ENCODE measurements at places on chromosomes 3 and 15.

- peak; percentile 36 for DNase-seq
These were observed 844.7 kb downstream of the DIPK2A start for GRCh38 chr3:144816323-144816722.

DNA sequence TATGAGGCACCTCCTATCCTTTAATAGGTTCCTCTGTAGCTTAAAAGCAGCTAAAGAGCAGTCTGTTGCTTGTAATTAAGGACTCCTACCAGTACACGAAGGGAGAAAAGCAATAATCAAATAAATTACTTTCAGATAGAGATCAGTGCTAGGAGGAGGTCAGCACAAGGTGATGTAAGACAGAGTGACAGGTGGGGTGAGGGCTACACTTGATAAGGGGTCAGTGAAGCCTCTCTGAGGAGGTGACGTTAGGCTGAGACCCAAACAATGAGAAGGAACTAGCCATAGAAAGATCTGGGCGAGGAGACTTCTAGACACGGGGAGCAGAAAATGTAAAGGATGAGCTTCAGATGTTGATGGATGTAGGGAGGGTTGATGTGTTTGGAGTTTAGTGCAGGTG, 57.7 kb upstream of the BLM start:
- no peak for DNase-seq

DNA sequence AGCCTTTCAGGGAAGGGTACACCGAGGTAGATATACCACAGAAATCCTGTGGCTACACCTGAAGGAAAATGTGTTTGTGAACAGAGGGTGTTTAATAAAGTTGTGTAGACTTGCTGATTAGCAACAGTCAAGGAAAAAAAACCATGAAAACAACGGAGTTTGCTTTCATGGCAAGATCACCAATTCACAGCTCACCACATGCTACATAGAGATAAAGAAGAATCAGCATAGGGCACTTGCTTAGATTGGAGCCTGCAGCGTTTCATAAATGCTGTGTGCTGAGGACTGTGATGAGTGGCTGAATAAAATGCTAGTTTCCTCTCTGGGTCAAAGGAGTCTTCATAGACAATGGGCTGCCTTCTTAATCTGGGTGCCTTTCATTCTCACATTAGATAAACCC, 257.6 kb downstream of the SLC9A9 start:
- no peak for DNase-seq

GRCh38 chr3:126083511-126083912, 412 bp downstream of the SLC41A3 start:
- peak; percentile 69 for DNase-seq

DNA sequence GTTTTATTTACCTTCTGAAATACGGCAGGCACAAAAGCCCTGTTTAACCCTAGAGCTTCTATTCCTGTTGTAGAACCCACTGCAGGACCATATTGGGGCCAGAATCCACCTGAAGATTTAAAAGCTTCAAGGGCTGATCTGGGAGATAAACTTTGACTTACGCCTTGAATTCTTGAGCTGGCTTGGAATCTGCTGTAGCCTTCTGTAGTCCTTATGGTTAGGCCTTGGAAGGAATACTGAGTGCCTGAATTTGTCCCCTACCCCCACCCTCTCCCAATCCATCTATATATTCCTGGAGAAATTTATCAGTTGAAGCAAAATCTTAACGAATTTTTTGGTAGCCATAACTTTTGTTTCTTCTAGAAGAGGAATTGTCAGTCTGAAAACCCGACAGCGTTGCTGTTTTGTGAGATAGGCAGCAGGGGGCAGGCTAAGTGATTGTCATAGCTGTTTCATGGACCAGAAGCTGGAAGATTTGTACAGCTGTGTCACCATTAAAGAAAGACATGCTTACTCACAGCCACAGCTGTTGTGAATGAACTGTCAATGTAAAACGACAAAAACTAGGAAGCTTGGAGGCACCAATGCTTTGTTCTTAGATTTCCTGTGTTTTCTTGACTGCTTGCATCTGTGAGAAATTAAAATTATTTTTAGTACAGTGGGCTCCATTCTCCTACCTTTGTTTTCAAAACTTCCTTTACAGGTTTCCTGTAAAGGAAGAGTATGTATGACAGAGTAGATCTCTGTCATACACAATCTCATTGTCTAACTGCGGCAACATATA, 12.8 kb downstream of the LXN start:
- DNase-seq = peak; percentile 43

- no peak for DNase-seq
These were observed 92.8 kb upstream of the MITF start for GRCh38 chr3:69646287-69647067.

GRCh38 chr3:170531657-170532335, 54.1 kb downstream of the SLC7A14 start:
- no peak for DNase-seq

DNA sequence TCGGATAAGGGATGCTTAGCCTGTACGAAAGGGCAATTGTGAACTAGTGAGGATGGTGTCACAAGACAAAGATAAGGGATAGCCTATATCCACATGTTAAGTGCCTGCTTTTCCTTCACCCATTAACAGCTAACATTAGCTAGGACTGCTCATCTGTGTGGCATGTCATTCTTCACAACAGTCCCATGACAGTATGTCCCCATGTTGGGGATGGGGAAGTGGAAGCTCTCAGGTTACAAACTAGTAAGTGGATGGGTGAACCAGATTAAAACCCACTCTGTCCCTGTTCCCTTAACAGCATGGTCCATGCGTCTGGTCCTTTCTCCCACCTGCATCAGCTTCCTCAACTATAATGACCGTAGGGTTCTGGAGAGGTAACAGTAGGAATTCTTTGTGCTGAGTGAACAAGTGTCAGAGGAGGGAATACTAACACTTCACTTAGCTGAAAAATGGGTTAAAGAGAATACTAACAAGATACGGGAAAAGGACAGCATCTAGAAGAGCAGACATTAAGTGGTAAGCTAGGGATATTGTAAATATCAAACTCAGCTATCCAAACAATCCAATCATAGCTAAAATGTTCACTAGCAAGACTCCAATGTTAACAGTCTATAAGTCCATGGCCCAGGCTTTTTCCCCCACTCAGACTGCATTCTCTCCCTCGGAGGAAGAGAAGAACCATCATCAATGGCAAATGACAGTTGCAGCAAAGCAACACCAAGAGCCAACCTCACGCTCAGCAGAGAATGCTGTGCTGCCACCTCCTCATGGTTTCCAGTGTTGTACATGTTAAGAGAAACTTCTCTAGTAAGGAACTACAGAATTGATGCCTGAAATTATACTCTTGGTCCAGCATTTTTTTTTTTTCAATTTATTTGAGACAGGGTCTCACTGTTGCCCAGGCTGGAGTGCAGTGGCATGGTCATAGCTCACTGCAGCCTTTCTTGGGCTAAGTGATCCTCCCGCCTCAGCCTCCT, 5.0 kb downstream of the RPLP1 start:
- no peak for DNase-seq

DNA sequence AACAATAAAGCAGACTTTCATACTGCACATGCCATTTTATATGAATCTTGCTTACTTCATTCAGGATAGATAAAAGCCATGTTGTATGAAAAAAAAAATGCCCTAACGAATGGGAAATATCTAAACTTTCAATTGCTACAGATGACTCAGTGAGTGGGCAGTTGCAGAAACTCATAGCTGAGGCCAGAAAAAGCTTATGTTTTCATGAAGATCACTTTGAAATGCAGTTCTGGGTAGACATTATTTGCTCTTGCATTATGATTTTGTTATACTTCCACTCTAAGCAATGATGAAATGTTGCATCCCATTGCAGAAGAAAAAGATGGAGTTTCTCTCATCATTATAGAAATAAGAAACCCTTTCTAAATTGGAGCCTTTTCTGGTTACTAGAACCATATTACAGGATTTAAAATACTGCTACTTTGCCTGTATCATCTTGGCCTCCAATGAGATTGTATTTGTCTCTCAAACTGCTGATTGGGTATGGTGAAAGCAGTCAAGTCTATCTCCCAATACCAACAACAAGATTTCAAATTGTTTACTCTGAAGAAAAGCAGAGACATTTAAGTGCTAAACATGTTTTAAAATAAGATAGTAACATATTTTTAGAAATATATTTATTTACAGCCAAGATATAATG, 17.0 kb downstream of the PEAK1 start:
- no peak for DNase-seq

GRCh38 chr15:95469496-95470000, 861.0 kb upstream of the NR2F2 start:
- no peak for DNase-seq

DNA sequence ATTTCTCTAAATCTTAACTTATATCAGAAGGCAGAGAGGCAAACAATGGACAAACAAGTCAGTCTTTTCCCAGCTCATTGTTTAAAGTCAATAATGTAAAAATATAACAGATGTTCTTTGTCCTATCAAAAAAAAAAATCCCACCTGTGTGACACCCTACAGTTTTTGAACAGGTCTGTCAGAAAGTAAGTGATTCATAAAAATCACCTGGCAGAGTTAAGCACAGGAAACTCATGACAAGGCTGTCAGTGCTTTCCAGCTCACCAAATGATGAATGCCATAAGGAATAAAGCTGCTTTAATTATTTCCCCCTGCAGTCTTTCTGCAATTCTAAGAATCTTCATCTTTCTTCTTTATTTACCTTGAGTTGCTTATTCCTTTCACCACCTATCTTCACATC, 30.3 kb downstream of the ROBO1 start:
- no peak for DNase-seq

DNA sequence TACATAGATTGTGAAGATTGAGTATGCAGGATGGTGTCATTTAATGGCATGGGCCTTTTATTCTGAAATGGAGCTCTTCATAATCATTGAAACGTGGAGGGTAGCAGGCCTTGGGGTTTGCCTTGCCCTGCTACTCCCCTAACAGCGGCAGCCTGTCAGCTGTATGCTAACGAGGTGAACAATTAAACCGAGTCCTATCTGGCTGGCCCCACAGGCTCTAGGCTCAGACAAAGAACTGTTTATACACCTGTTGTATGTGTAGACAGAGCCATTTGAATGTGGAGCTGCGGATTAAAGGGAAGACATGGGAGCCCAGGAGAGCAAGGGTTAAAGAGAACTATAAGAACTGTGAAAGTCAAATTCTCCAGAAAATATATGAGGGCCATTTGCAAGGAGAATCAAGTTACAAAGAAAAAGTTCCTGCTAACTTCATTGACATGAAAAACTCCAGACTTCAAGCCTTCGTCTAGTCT, 116.7 kb upstream of the CGNL1 start:
- DNase-seq = peak; percentile 100

DNA sequence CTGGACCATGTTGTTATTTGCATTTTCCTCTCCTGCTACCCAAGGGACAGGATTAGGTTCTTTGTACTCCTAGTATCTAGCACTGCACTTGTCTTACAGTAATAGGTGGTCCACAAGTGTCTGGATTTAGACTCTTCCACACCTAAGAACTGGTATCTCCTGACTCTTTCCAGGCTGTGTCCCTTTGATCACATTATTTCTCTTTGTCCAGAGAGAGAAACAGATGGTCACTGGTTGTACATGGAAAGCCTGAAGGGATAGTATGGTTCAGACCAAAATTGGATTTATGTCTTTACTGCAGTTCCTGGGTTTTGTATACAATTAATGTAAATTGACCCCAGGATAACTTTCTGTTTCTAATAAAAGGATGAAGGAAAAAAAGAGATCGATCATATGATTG, 64.0 kb downstream of the PDE8A start:
- DNase-seq = no peak

GRCh38 chr15:32746116-32746857, 28.5 kb downstream of the GREM1 start:
- DNase-seq = no peak

DNA sequence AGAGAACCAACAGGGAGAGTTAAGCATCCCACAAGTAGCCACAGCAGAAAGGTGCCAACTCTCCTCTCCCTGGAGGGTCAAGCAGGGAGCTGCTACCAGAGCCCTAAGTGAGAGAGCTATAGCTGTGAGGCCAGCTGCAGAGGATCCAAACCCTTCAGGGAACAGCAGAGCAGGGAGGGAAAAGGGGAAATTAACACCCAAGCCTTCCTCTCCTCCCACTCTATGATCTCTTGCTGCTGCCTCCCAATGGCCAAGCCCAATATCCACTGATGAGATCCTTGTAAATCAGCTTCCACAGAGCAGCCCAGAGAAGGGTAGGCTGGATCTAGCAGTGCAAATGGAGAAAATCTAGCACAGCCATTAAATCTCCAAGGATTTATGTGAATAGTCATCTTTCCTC, 68.2 kb upstream of the THBS1 start:
- no peak for DNase-seq

DNA sequence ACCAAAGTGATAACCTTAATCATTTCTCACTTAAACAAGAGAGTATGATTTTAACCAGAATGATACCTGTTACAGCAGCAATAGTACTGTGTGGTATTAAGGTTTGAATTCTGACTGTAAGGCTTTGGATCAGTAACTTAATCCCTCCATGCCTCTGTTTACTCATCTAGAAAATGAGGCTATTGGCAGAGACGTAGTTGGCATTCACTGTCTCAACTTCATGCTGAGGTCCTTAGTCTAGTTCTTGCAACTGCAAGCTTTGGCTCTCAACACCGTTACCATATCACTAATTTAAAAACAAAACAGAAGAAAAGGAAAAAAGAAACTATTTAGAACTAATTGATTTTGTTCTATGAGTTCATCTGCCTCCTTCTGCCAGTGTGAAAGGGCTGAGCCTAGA, 875.4 kb downstream of the MCTP2 start:
- DNase-seq = no peak

- DNase-seq = no peak
These were observed 38.6 kb downstream of the OSBPL10 start for GRCh38 chr3:31942446-31942845.

DNA sequence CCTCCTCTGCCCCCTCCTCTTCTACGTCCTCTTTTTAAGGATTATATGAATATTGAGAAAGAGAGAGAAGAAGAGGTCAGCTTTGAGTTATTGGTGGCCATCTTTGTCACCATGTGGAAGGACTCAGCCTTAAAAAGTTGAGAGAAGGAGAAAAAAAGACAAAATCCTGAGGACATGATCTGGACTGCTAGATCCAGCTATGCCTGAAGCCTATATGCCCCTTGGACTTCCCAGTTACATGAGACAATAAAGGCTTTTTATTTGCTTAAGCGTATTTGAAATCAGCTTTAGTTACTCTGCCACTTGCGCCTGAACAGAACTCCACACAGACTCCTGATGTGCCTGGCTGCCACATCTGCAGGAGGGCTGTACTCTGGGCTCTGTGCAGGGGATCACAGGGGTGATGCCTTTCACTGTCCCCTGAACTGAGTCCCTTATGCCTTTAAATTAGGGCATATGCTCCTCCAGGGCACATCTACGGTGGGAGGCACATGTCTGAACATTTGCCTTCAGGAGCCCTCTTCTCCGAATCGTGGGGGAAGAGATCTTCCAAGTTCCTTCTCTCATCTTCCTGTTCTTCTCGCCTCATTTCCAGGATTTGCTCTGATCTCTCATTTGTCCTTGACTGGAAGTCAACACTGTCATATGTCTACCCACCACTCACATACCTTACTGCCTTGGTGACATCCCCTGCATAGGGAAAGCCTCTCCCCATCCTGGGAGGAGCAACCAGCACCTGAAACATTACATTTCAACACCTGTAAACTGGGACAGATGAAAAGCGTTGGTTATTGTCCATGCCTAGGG, 14.0 kb upstream of the PLA2G4E start:
- DNase-seq = no peak

GRCh38 chr3:130425484-130425883, 80.0 kb downstream of the COL6A5 start:
- no peak for DNase-seq

- DNase-seq = no peak
These were observed 192.5 kb downstream of the SHQ1 start for GRCh38 chr3:72655723-72656122.

Data from NCI-H1105 treated with DMSO at 0.1 percent for 48 hours (cell line).